Foreskin keratinocyte (primary cell): ENCODE measurements at places on chromosomes 11 and 22. TPM values are rescaled to one million over a fixed set of nuclear protein-coding genes. Genes with fewer than 3 reads are reported as not detected.

The FAU gene
- total RNA-seq: 865 and 882 TPM in 2 replicates

DNA sequence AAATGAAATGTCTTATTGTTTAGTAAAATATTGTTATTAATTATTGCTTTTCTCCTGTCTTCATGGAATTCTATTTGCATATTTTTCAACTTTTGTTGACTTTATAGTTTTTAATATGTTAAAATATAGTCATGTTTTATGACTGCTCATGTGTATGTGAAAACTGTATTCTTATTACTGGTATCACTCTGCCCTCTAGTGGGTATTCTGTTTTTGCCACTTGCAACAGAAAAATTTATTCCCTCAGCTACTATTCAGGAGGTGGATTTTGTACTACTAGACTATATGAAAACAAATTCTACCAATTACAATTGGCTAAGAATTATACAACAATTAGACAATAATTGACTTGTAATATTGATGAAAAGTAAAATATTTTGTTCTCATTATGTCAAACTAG is 45.0 kb downstream of the OR4C6 start:
- peak; percentile 30 for DNase-seq

The OR5A1 gene
- not detected in 2 replicates for total RNA-seq

DNA sequence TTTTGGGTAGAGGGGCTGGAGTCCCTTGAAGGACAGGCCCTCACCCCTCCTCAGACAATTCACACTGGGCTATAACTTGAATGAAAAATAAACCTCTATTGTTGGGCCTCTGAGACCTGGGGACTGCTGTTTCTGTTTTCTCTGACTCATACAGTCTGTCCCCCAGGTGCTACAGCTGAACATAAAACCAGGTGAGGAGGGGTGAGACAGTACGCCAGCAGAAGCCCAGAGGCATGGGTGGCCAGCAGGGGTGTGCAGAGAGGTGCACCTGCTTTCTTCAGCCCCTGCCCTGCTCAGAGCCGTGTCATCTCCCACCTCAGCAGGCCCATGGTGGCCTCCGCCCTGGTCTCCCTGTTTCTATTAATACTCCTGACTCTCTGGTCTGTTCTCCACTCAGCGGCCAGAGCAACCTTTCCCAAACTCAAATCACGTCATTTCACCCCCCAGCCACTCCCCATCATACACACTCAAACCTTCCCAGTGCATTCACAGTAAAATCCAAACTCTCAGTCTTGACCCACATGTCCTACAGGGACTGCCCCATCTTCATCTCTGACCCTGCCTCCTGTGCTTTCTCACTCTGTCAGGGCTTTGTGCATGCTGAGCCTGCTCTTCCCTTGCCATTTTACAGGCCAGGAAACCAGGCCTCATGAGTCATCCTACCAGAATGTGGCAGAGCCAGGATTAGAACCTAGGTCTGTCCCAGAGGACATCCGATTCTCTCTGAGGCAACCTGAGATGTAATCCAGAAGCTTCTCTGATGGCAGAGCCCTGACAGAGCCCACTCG is 5.4 kb upstream of the IL2RB start:
- no peak for DNase-seq

The MN1 gene
- 10.7 and 12.0 TPM in 2 replicates for total RNA-seq

DNA sequence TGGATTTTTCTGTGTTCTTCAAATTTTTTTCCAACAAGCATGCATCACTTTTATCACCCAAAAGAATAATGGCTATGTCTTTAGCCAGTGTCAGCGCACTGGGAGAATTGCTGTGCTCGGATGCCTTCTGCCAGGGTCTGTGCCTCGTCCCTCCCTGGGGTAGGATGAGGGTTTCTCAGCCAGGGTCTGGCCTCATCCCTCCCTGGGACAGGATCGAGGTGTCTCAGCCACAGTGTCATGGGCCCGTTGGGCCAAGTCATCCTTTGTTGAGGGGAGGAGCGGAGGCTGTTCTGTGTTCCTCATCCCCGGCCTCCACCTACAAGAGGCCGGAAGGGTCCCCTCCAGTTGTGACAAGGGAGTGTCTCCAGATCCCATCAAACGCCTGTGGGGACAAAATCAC is 22.7 kb downstream of the LINC01488 start:
- DNase-seq: no peak

DNA sequence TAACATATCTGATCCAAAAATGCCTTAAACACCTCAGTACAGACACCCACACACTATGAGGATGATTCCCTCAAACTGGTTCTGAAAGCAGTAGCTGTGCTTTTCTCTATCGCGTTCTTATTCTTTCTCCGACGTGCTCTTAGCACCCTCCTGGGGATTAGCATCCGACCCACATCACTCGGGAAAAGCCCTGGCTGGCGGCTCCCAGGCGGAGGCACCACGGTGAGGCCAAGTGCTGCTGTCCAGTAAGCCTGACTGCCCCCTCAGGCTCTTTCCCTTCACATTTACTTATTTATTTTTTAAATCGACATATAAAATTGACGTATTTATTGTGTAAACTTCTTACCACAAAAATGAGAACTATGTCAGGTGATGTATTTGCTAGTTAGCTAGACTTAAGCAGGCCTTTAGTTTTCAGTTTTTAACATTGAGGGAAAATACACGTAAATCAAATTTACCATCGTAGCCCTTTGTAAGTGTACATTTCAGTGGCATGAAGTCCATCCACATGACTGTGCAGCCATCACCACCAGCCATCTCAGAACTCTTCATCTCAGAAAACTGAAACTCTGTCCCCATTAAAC is 19.2 kb downstream of the TBX1 start:
- no peak for DNase-seq

The LMNTD2 gene
- 0.92 and 0.95 TPM in 2 replicates for total RNA-seq

The SCGB1C1 gene
- total RNA-seq: not detected in 2 replicates

GRCh38 chr11:115407496-115407895 is 96.7 kb downstream of the CADM1 start:
- DNase-seq: no peak

The NXPE1 gene
- not detected in 2 replicates for total RNA-seq

The SBF1 gene
- total RNA-seq: 64.5 and 69.9 TPM in 2 replicates

- peak; percentile 97 for DNase-seq
These were observed 106.8 kb downstream of the CCDC83 start for GRCh38 chr11:85961930-85962363.

DNA sequence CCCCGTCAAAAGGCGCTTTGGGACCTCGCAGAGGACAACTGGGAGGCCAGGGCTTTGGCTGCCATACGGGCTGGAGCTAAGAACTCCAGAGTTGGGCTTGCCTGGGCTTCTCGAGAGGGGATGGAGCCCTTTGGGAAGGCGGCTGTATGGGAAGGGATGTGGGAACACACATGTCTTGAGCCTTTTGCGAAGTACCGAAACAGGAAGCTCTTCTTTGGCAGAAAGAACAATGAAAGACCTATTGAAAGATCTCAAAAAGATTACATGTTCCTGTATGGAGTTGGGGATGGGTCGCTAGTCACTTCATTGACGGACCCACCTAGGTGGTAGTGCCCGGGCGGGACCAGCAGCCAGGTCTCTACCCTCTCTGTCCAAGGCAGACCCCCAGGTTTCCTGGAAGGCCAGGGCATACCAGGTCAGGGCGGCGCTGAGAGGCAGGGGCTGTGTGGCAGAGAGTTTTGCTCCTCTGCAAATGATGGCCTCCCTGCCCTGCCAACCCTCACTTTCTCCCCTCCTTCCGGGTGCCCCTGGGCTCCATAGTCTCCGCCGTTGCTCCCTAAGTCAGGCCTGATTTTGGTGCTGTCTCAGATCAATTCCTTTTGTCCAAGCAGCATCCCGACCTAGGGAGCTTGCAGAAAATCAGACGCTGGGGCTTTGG is 1.0 kb downstream of the ST14 start:
- peak; percentile 22 for DNase-seq

DNA sequence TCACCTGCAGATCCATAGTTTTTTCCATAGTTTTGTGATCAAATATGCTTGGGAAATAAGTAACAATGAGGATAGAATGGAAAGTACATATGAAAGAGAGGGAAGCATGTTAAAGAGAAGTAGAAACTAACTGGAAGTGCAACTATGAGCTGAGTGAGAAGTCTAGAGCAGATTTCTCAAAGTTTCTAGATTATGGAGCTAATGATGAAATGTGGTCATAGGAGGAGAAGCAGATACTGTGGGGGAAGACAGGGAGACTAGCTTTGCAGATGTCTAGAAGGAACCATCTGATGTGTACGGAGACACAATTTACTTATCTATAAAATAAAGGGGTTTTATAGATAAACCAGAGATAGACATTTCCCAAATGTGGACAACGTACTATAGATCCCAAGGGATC is 37.1 kb downstream of the RELT start:
- DNase-seq: no peak

The PTPRCAP gene
- 0.32 and 0.61 TPM in 2 replicates for total RNA-seq

GRCh38 chr11:10798330-10798928 is 10.3 kb downstream of the EIF4G2 start:
- no peak for DNase-seq

DNA sequence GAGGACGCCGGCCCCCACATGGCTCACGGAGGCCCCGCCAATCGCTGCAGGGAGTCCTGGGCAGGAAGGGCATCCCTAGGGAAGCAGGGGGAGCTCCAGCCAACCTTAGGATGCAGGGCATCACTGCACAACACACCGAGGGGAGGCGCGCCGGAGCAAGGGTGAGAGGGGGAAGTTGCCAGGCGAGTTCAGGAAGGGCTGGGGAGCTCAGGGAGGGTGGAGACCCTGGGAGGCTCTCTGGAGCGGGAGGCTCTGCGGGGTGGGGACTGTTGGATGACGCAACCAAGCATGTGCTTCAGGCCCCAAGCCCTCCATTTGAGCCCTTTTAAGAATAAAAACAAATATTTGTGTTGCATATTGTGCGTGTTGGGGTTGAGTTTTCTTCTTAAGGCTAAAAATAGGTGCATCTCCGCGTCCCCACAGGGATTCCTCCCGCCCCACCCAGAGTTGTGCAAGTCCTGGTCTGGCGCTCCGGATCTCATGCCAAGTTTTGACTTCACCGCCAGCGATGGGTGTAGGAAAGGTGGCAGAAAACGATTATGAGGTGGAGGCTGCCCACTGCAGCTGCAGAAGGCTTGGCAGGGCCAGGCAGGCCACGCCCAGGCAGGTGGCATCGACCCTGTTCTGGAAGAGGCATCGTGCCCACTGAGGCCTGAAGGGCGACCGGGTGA is 65.2 kb downstream of the WNT7B start:
- peak; percentile 28 for DNase-seq

- DNase-seq: no peak
These were observed 207.8 kb downstream of the RAB38 start for GRCh38 chr11:87967459-87967858.

The TMEM151A gene
- total RNA-seq: 0.04 TPM in 1 of 2 replicates, not detected in the other

The GDPD4 gene
- total RNA-seq: not detected in 2 replicates

GRCh38 chr22:45284705-45285262 is at the start of gene UPK3A:
TSS of gene UPK3A (plus strand) at chr22:45284949. CDS start at chr22:45285014, 65 bp downstream.
- DNase-seq: no peak

The SYT7 gene
- total RNA-seq: 2.2 and 4.5 TPM in 2 replicates

The SHISAL1 gene
- 0.03 TPM in 1 of 2 replicates, not detected in the other for total RNA-seq

DNA sequence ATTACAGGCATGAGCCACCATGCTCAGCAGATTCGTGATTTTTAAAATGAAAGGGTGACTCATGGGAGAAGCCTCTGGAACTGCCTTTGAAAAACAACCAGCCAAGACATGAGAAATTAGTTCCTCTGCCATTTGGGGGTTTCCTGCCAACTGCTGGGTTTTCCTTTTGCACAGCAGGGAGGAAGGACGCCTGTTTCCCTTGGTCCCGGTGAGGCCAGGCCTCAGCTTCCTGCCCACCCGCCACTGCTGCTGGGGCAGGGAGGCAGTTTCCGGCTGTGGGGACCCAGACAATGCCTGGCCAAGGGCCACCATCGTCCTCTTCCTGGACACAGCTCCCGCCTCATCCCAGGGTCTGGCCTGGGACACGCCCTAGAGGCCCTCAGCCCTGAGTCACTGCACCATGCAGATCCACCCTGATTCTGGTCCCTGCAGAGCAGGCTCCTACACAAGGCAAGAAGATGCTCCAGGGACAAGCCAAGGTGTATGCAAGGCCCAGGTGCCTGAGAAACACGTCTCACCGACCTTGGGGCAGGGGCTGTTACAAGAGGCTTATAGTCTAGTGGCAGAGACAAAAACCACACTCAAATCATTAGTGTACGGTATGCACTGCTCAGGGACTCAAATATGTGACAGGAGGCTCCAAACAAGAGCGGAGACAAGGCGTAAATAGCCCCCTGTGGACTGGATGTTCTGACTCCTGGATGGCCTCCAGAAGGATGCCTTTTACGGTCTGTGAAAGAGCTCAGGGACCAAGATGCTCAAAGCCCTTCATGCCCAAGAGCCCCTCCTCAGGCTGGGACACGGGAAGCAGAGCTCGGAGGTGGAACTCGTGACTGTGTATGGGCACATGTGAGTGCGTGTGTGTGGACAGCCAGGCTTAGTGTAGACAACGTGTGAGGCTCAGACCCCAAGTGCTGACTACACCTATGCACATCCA is 10.0 kb downstream of the PPM1F start:
- peak; percentile 90 for DNase-seq

DNA sequence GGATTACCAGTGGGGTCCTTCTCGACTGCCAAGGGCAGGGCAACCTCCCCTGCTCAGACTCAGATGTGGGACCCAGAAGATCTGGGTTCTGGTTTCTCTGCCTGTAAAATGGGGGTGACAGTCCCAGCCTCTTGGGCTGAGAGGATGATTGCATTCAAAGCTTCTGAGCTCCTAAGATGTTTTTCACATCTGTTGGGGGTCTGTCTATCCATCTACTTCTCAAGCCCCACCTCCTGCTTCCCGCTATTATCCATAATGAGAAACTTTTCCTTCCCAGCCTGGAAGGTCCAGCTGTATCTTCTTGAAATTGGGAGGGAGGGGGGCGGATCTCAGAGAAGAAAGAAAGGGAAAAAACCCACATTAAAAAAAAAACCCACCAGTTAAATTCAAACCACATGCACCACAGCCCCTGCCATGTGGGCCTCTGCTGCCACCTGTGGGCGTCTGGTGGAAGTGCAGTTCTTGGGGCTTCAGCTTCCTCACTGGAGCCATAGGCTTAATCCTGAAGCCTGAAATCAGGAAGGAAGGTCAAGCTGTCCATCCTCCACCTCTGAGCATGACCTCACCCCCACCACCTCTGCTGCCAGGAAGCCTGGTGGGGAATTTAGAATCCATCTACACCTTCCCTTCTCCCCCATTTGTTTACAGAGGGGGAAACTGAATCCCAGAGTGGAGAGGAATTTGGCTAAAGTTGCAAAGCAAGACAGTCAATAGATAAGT is 27.3 kb downstream of the ARHGEF17 start:
- DNase-seq: no peak

The VSTM5 gene
- 0.11 and 0.14 TPM in 2 replicates for total RNA-seq

The MS4A4A gene
- not detected in 2 replicates for total RNA-seq

- no peak for DNase-seq
These were observed 99.0 kb upstream of the ALX4 start for GRCh38 chr11:44408711-44409470.

DNA sequence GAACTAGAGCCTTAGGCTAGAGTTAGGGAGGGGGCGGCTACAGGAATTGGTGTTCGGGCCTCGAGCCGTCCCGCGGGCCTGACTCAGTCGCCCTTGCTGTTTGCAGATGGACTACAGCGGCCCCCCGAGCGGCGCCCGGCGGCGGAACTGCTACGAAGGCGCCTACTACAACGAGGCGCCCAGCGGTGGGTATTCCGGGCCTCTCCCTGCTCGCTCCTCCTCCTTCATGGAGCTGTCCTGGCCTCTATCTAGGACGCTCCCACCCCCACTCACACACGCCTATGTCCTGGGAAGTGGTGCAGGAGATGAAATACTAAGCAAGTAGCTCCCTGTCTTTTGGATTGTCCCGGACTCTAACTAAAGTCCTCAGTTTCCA is 1.4 kb downstream of the MYOD1 start:
- DNase-seq: no peak

The APOC3 gene
- total RNA-seq: not detected in 2 replicates

The SPINDOC gene
- total RNA-seq: 20.6 and 26.6 TPM in 2 replicates

The RCOR2 gene
- 1.5 and 1.8 TPM in 2 replicates for total RNA-seq

GRCh38 chr11:103609117-103610066 is 427.0 kb upstream of the DDI1 start:
- DNase-seq: peak; percentile 93

GRCh38 chr22:43343670-43344519 is 723 bp upstream of the SCUBE1 start:
- DNase-seq: no peak

The FXYD2 gene
- not detected in 2 replicates for total RNA-seq

The OR1S1 gene
- not detected in 2 replicates for total RNA-seq
